B cell (primary cell): ENCODE measurements at places on chromosomes 2 and 18. TPM values are rescaled to one million over a fixed set of nuclear protein-coding genes. Genes with fewer than 3 reads are reported as not detected.

DNA sequence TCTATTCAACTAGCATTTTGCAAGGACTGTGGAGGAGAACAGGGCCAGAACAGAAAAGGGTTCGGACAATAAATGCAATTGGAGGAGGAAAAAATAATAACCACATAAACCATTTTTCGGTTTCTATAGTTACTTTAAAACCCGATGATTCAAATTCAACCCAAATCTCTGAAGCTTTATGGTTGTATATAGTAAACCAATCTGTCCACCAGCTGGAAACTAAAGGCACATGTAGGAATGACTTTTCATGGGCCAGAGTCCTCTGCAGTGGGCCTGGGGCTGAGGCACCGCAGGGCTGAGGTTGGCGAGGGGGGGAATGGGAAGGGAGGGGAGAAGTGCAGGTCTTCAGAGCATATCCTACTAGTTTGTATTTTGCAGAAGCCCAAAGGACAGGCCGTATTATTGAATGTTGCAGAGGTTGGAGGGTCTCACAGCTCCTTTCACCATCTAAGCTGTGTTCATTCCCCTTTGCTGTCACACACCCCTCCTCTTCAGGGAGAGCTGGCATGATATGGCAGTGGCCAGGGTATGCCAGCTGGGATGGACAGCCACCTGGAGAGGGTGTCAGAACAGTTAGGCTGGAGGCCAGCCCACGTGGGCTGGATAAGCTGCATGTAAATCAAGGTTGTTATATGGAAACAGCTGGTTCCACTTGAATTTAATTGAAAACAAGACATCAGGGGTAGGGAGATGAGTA, 267.1 kb downstream of the PRKCE start:
- H3K4me3 ChIP-seq, result no peak overlapping the region
- H3K27ac ChIP-seq, result peak overlapping the region; percentile 57
- H3K36me3 ChIP-seq, result no peaks in the 10 kb centered on the region
- H3K27me3 ChIP-seq, result no peaks in the 10 kb centered on the region
- H3K4me1 ChIP-seq, result peaks cover 43% of the 10 kb centered on the region

GRCh38 chr2:95366514-95366913, 36.0 kb upstream of the FAHD2A start:
- no peak overlapping the region for H3K27ac ChIP-seq
- no peak overlapping the region for H3K4me3 ChIP-seq
- no peak for DNase-seq
- H3K4me1 ChIP-seq, result no peaks in the 10 kb centered on the region
- H3K36me3 ChIP-seq, result no peaks in the 10 kb centered on the region
- no peaks in the 10 kb centered on the region for H3K27me3 ChIP-seq

GRCh38 chr2:47751856-47752414, 31.0 kb upstream of the MSH6 start:
- H3K27me3 ChIP-seq, result no peaks in the 10 kb centered on the region
- DNase-seq, result peak; percentile 21
- no peak overlapping the region for H3K4me3 ChIP-seq
- H3K36me3 ChIP-seq, result no peaks in the 10 kb centered on the region

DNA sequence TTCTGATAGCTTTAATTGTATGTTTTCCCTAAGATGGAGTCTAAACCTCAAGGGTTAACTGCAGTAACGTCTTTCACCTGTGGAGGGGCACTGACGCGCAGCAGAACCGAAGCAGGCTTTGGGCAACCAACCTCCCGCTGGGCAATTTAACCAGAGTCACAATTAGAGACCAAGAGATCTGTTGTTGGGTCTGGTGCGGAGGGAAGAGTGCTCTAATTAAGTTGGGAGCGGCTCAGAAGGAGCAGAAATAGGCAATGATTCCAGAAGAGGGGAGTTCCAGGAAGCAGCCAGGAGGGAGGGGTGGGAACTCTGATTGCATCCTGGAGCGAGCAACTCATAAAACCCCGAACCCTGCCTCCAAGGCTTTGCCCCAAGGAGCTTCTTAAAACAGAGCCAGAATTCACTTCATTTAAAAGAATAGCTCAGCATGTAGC, 245.8 kb downstream of the PAX3 start:
- no peak overlapping the region for H3K27ac ChIP-seq
- no peaks in the 10 kb centered on the region for H3K4me1 ChIP-seq
- H3K4me3 ChIP-seq, result no peak overlapping the region
- DNase-seq, result no peak
- H3K36me3 ChIP-seq, result no peaks in the 10 kb centered on the region

GRCh38 chr2:120005834-120006521, 6.9 kb upstream of the EPB41L5 start:
- no peak overlapping the region for H3K27ac ChIP-seq
- no peaks in the 10 kb centered on the region for H3K27me3 ChIP-seq
- H3K4me3 ChIP-seq, result no peak overlapping the region
- peaks cover 9% of the 10 kb centered on the region for H3K4me1 ChIP-seq
- no peaks in the 10 kb centered on the region for H3K36me3 ChIP-seq

DNA sequence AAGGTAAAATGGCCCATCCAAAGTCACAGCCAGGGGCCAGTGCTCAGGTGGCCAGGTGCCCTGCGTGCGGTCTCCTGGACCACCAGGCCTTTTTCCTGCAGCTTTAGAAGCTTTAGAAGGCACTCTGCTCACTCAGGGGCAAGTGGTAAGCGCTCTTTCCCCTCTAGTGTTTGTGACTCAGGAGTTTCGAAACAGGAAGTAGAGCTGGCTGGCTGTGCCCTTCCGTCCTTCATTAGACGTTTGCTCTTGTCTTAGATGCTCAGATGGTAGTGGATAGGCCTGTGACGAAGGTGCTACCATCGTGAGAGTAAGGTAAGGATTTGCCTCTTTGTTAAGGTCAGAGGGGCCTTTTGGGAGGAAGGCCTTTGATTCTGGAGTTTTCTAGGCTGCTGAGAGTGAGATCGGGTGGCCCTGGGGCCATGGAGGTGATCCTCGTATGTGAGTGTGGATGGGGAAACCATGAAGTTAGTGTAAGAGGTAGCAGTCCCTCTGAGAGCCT, at the start of gene CASP8:
CASP8 (plus strand) TSS at position 235 of the 499 bp plus-strand sequence. CDS start 5,951 bp downstream, outside the sequence.
- H3K27me3 ChIP-seq, result no peaks in the 10 kb centered on the region
- H3K4me3 ChIP-seq, result peak within 1 kb of the TSS; percentile 74
- DNase-seq, result peak; percentile 87

SLC9A2 gene
- not detected in 2 replicates for polyA plus RNA-seq

DNA sequence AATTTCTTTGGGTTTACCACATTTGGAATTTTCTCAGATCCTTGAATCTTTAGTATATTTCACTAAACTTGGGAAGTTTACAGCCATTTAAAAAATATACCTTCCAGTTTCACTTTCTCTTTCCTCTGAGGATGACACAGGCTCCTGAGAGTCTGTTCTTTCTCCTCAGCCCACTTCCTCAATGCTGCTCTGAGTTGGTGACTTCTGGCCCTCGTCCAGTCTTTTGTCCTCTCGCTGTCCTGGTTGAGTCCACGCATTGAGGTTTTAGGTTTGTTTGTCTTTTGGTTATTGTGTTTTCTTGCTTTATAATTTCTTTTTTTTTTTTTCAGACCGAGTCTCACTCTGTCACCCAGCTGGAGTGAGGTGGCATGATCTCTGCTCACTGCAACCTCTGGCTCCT, 40.7 kb upstream of the GALR1 start:
- DNase-seq, result peak; percentile 64
- H3K4me1 ChIP-seq, result peaks cover 28% of the 10 kb centered on the region
- no peaks in the 10 kb centered on the region for H3K27me3 ChIP-seq
- H3K36me3 ChIP-seq, result no peaks in the 10 kb centered on the region
- peak overlapping the region; percentile 72 for H3K27ac ChIP-seq
- H3K4me3 ChIP-seq, result peak overlapping the region; percentile 44

TACR1 gene
- polyA plus RNA-seq, result 0.01 and 0.10 TPM in 2 replicates

EPB41L5 gene
- polyA plus RNA-seq, result 3.9 and 6.1 TPM in 2 replicates

GRCh38 chr2:172373076-172373475, 54.3 kb upstream of the ITGA6 start:
- H3K4me3 ChIP-seq, result no peak overlapping the region
- H3K36me3 ChIP-seq, result no peaks in the 10 kb centered on the region
- H3K27me3 ChIP-seq, result no peaks in the 10 kb centered on the region

ARHGAP28 gene
- polyA plus RNA-seq, result not detected in 2 replicates

CHRND gene
- not detected in 2 replicates for polyA plus RNA-seq

GRCh38 chr18:61274416-61274960, 58.7 kb upstream of the CDH20 start:
- no peak overlapping the region for H3K27ac ChIP-seq
- H3K36me3 ChIP-seq, result no peaks in the 10 kb centered on the region
- no peak for DNase-seq
- no peaks in the 10 kb centered on the region for H3K4me1 ChIP-seq
- H3K27me3 ChIP-seq, result no peaks in the 10 kb centered on the region

GRCh38 chr2:8488001-8488738, 193.7 kb upstream of the ID2 start:
- no peak overlapping the region for H3K4me3 ChIP-seq
- DNase-seq, result peak; percentile 82
- H3K27ac ChIP-seq, result no peak overlapping the region
- peaks cover 73% of the 10 kb centered on the region for H3K27me3 ChIP-seq
- H3K36me3 ChIP-seq, result no peaks in the 10 kb centered on the region
- H3K4me1 ChIP-seq, result peaks cover 20% of the 10 kb centered on the region

DNA sequence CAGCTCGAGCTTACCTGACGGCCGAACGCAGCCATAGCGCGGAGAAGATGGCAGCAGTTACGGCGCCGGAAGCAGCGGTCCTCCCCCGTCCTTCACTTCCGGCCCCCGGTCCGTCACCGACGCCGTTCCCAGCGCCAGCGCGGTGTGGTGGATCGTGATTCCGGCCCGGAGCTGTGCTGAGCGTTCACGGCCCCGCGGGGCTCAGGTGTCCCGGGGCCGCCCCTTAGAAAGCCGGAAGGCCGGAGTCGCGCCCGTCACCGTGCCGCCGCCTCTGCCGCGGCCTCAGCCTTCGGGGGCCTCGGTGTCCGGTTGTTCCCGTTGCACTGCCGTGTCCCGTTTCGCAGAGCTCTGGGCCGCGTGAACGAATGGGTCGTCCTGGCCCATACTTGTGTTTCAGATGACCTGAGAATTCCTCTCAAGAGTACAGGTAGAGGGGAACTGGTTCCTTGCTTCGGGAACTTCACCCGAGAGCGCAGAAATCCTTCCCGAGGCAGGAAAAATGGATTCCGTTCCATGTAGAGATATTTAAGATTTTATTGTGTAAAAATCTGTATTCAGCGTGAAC, at the start of gene MTERF4:
MTERF4 (minus strand) TSS at position 49 of the 565 bp plus-strand sequence; CDS start at position 35, 14 bp downstream.
- H3K4me3 ChIP-seq, result peak within 1 kb of the TSS; percentile 95
- peak within 1 kb of the TSS; percentile 89 for H3K27ac ChIP-seq
- peaks cover 32% of the 10 kb centered on the region for H3K36me3 ChIP-seq
- peaks cover 56% of the 10 kb centered on the region for H3K4me1 ChIP-seq
- H3K27me3 ChIP-seq, result no peaks in the 10 kb centered on the region

DNA sequence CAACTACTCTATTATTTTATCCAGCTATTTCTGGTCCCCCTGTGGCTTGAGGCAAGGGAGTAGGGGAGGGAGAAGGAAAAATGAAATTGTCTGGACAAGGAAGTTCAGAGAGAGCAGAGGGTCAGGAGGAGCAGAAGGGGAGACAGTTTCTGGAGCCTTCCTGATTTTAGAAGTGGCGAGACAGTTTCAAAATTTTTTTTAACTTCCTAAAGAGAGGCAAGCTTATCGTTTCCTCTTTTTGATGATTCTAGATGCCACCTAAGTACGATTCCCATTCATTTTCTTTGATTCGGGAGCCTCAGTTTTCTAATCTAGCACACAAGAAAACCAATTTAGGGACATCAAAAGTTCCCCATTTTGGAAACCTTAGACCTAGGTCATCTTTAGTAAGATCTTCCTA, 96.9 kb upstream of the B3GNT2 start:
- no peaks in the 10 kb centered on the region for H3K27me3 ChIP-seq
- DNase-seq, result peak; percentile 29
- peaks cover 25% of the 10 kb centered on the region for H3K4me1 ChIP-seq

- H3K36me3 ChIP-seq, result no peaks in the 10 kb centered on the region
- H3K4me1 ChIP-seq, result no peaks in the 10 kb centered on the region
- no peaks in the 10 kb centered on the region for H3K27me3 ChIP-seq
Observed at GRCh38 chr2:240685771-240686371, 3.2 kb upstream of the AQP12B start.

DNA sequence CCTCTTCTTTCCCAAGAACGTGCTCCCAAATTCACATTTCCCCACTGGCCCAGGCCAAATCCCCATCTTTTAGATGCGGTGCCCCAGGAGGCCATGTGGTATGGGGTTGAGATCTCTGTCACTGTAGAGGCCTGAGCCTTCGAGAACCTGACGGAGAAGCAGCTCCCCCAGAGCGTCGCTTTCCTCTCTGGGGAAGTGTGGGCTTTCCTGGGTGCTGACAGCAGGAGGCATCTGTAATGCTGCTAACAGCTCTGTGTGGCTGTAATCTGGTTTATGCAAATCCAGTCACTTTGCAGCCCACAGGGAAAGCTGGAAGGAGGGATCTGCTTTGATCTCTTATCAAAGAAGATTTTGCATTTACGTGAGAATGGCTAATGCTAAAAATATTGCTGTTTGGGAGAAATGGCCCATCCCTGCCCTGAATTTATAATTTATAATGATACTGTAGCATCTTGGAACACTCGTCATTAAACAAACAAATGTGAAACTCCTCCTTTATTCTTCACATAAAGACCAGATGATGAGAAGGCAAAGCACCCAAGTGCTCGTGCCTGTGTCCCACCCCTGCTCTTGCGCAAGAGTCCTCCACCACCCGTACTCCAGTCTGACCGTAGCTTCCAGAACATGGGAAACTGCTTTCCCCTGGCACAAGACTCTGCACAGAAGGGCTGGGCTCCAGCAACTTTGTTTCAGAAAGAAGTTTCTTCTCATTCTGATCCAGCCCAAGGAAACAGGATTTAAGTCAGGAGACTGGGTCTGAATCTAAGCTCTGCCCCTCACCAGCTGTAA, 109.9 kb upstream of the EPC2 start:
- H3K4me3 ChIP-seq, result no peak overlapping the region
- H3K4me1 ChIP-seq, result no peaks in the 10 kb centered on the region
- H3K27me3 ChIP-seq, result peaks cover 4% of the 10 kb centered on the region
- no peak overlapping the region for H3K27ac ChIP-seq
- DNase-seq, result no peak
- no peaks in the 10 kb centered on the region for H3K36me3 ChIP-seq

DNA sequence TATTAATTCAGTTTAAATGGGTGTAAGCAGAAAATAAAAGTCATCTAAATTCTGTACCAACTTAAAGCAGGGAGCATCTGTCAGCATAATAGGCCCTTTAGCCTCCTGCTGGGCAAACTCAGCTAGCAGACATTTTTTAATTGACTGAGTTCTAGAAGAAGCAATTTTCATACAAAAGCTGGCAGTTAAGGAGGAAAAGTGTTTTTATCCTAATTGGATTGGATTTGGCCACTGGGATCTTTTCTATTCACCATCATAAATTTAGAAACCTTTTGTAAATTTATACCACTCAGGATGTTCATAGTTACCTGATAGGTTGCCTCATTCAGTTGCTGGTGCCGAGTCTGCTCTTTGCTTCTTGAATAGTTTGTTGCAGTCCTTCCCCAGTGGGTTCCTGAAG, 262.7 kb upstream of the FSIP2 start:
- no peak overlapping the region for H3K27ac ChIP-seq
- no peak for DNase-seq
- H3K4me3 ChIP-seq, result no peak overlapping the region
- no peaks in the 10 kb centered on the region for H3K4me1 ChIP-seq
- no peaks in the 10 kb centered on the region for H3K36me3 ChIP-seq

MOGAT1 gene
- polyA plus RNA-seq, result not detected in 2 replicates

GRCh38 chr18:13387855-13388548, 169.4 kb downstream of the LDLRAD4 start:
- no peaks in the 10 kb centered on the region for H3K27me3 ChIP-seq
- H3K27ac ChIP-seq, result no peak overlapping the region
- no peak overlapping the region for H3K4me3 ChIP-seq
- H3K36me3 ChIP-seq, result no peaks in the 10 kb centered on the region
- DNase-seq, result no peak

VIT gene
- polyA plus RNA-seq, result not detected in 2 replicates

MALT1 gene
- 42.4 and 55.2 TPM in 2 replicates for polyA plus RNA-seq

GPR39 gene
- not detected in 2 replicates for polyA plus RNA-seq

ALK gene
- not detected in 2 replicates for polyA plus RNA-seq
